ENCODE measurements at places on chromosomes 16 and 17.
A peak's percentile ranks its signal among the peaks of the same experiment; 100 is the strongest.

- DNase-seq = no peak
These were observed 271.1 kb upstream of the CDH11 start for GRCh38 chr16:65392806-65393565.

- no peak for DNase-seq
These were observed 1034.8 kb upstream of the RBFOX1 start for GRCh38 chr16:6297666-6298410.

DNA sequence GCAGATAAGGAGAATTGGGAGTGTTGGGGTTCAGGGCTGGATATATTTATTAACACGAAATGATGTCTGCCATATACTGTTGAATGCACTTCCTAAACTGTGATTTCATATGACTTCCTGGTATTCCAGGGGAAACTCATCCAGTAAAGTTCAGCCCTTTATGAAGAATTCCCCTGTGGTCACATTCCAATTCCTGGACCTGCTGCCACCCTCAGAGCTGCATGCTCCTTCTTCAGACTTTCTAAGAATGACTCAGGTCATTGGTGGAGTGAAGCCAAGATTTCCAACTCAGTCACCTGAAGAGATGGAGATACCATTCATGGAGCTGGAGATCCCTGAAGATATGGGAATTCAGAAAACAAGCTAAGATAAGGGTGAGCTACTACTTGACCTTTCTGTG lies 114.2 kb upstream of the TMEM97 start:
- no peak for DNase-seq

DNA sequence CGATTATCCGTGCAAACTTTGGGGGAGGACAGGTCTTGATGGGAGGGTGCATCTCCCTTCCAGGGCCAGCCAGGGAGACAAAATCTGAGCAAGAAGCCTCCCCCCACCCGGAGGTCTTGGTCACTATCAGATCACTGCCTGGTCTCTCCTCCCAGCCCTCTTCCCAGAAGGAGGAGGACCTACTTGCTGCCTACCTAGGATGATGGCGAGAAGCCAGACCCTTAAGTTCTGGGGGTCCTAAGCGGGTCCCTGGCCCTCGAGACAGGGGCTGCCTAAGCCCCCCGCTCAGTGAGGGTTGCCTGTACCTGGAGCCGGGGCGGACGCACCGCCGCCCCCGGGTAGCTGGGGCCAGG lies 4.6 kb downstream of the TSPOAP1 start:
- no peak for DNase-seq

DNA sequence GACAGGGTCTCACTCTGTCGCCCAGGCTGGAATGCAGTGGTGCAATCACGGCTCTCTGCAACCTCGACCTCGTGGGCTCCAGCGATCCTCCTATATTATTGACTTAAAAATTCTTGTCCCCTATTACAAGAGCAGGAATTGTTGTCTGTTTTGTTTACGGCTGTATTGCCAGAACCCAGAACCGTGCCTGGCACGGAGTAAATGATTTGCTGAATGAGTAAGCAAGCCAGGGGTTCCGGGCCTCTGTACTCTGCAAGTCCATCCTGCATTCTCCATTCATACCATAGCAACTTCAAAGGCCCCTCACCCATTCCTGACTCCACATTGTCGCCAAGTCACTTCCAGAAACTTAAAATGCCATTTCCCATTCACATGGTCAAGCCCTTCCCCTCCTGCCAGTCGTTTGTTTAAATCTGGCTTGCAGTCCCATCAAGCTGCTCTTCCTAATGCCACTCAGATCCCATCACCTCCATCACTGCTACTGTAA lies 6.9 kb downstream of the ADCY9 start:
- DNase-seq = no peak

DNA sequence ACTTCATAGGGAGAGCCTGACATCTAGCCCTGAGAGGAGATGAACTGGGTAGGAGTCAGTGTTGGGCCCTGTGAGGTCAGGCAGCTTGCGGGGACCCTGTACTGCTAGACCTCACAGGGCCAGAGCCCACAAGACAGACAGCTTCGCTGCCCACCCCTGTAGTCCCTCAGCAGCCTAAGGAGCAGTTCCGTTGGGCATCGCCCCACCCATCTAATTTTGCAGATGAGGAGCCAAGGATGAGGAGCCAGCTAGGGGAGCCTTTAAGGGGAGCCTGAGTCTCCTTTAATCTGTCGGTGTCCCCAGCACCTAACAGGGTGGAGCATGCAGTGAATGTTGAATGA lies 755 bp upstream of the TUFM start:
- no peak for DNase-seq

DNA sequence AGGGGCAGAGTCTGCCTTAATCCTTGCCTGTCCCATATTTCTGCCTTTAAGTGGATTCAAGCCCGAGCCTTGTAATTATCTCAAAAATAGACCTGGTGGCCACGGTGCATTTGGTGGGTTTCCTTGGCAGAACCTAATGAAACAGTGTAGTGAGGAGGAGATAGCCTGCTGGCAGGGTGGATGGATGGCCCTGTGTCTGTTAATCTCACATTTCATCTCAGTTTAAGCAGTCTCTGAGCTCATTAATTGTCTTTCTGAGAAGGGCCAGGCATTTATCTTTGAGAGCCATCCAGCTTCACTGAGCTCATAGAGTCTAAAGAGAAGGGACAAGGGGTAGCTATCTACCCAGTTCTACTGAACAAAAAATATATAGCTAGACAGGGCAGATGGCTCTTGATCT lies 364.0 kb upstream of the EEF2KMT start:
- DNase-seq = no peak

DNA sequence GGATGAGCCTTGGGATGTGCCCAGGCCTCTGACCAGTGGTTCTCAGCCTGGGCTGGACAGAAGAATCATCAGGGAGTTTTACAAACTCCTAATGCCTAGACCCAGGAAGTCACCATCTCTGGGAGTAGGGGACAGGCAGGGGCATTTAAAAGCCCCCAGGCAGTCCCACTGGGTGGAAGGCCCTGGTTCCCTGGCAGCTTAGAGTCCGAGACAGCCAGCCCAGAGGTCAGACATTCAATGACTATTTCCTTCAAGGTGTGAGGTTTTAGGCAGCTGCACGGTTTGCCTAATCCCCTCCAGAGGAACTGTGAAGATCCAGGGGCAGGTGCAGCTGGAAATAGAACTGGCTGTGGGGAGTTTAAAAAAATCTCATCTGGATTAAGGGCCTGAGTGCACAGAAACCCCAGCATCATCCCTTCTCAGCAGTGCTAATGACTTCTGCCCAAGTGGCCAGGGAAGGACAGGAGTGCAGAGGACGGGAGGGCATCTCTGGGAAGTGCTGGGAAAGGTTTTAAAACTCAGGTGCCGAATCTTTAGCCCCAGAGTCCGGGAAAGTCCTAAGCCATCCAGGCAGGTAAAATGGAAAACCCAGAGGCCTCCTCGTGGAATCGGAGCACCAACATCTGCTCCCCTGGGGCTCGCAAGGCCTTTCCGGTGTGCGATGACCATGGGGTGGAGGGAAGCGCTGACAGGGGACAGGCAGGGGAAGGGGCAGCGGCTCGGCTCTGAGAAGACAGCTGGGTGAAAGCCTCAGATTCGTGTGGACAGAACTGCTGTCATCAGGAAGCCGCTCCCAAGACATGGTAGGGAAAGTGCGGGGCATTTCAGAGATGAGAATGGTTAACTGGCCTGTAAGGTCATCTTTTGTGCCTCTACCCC lies 1.5 kb upstream of the LGALS3BP start:
- no peak for DNase-seq

- DNase-seq = peak; percentile 67
These were observed 114.0 kb downstream of the C16orf95 start for GRCh38 chr16:87203060-87203656.

DNA sequence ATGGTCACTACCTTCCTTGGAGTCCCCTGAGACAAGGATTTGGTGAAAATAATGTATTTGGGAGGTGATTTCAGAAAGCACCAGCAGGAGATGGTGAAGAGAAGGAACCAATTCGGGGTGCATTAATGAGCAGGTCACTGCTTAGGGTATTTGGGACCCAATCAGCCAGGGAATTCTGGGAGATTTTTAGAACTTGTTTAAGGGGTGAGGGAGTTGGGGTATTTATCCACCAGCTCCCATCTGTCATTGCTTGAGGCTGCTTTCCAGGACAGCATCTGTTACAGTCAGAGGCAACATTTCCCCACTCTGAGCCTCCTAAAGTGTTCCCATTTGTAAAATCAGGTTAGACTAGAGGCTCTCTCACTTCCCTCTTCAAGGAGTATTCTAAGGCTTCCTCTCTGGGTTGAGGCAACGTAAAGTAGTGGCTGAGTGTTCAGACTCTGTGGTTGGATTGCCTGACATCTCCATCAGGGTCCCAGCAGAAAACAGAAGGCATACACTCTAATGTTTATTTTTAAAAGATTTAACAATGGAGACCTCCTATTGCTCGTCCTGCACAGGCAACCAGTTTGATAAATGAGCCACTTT lies 60.9 kb downstream of the CLEC19A start:
- DNase-seq = no peak

DNA sequence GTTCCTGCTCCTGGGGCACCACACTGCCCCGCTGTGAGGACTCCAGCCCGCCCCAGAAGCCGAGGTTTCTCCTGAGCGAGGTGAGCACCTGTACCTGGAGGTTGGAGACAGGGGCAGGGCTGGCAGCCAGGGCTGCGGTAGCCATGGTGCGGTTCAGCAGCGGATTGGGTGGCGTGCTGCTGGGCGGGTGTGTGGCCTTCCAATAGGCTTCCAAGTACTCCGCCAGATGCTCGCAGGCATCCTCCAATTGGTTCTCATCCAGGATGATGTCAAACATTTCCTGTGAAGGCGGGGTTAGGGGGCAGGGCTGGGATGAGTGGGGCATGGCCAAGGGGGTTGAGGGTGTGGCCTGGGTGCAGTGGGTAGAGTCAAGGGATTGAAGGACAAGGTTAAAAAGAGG lies 11.3 kb upstream of the ARL5C start:
- DNase-seq = no peak

DNA sequence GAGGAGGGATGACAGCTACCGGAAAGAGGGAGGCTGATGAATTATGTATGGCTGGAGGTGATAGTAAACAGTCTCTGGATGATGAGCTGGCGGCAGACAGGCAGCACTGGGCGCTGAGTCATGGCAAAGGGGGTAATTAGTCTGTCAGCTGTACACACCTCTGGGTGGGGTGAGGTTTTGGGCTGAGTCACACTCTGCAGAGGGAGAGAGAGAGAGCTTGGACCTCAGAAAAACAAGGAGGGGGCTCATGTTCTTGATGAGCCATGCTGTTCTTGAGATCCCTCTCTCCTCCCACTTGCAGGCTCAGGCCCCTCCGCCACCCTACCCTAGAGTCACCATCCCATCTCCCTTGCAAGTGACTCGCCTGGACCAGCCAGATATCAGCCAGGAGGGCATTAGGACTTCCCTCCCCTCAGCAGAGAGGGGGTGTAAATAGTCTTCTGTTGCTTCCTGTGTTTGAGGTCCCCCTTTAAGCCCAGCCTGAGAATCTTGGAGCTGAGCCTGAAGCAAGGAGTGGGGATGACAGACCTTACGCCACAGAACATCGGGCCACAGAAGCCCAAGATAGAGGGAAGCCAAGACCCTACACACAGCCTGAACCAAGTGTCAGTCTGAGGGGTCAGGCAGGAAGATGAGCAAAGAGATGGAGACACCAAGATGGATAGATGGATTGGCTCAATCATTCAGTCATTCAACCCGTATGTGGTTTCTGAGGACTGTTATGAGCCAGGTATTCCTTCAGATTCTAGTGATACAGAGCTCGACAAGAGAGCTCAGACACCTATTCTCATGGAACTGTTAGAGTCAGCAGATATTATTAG lies 383.2 kb upstream of the CCL2 start:
- DNase-seq = peak; percentile 22

DNA sequence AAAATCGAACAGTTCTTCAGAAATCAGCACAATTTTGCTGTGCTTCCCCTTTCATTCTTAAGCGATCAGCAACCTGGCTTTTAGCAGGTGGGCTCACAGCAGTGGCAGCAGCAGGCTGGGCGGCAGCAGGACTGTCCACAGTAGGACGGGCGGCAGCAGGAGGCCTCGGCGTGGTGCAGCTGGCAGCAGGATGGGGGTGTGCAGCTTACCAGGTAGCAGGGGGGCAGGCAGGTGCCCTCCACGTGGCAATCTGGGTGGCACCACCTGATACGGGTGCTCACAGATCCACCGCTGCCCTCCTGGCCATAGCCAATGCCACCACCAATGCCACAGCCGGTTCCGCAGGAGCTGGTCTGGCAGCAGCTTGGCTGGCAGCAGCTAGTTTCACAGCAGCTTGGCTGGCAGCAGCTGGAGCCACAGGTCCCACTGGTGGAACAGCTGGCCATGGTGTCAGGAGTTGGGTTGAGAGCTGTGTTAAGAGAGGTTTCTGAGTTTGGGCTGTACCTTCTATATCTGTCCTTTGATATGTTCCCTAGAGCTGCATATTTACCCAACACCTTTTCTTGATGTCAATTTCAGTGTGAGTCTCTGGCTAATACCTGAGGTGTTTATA lies at the start of gene KRTAP1-4:
KRTAP1-4 (minus strand) TSS at position 563 of the 613 bp plus-strand sequence; CDS start at position 446, 117 bp downstream.
- no peak for DNase-seq

- no peak for DNase-seq
These were observed 3.6 kb downstream of the CES5A start for GRCh38 chr16:55871411-55872038.

- DNase-seq = no peak
These were observed 37.7 kb upstream of the ALDH3A2 start for GRCh38 chr17:19610879-19611278.

DNA sequence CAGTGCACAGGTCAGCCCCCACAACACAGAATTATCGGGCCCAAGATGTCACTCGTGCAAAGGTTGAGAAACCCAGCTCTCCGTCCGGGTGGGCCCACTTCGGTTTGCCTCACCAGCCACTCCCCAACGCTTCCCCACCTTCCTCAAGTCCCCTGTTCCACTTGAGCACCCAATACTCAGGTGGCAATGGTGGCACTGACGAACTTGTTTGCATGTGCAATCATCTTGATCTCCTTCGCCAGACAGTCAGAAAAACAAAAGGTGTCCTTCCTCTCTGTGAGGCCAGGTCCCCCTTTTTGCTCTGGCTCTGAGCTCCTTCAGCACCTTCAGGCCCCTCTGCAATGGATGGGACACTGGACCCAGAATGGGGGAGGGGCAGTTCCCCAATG lies 3.7 kb downstream of the GGA2 start:
- DNase-seq = no peak

- no peak for DNase-seq
These were observed 12.5 kb downstream of the THUMPD1 start for GRCh38 chr16:20729141-20729540.

- DNase-seq = no peak
These were observed 612.3 kb upstream of the EEF2KMT start for GRCh38 chr16:5709889-5710288.
